RWPE1 (cell line): ENCODE measurements at places on chromosomes 13 and 19.

DNA sequence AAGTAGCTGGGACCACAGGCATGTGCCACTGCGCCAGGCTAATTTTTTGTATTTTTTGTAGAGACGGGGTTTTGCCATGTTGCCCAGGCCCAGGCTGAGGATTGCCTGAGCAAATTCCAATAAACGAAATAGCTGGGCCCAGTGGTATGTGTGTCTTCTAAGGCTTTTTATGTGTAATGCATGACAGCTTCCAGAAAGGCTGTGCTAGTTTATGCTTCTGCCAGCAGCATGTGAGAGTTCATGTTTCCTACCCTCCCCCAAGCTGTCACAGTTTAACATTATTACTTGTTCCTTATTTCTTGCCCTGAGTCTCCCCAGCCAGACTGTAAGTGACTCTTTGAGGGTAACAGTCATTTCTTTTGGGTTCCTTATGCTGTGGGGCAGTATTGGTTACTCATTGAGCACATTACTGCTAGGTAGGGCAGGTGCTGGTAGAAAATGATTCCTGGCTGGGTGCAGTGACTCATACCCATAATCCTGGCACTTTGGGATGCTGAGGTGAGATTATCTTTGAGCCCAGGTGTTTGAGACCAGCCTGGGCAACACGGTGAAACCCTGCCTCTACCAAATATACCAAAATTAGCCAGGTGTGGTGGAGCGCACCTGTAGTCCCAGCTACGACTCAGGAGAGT lies 13.6 kb downstream of the GPATCH1 start:
- DNase-seq: peak; percentile 28

DNA sequence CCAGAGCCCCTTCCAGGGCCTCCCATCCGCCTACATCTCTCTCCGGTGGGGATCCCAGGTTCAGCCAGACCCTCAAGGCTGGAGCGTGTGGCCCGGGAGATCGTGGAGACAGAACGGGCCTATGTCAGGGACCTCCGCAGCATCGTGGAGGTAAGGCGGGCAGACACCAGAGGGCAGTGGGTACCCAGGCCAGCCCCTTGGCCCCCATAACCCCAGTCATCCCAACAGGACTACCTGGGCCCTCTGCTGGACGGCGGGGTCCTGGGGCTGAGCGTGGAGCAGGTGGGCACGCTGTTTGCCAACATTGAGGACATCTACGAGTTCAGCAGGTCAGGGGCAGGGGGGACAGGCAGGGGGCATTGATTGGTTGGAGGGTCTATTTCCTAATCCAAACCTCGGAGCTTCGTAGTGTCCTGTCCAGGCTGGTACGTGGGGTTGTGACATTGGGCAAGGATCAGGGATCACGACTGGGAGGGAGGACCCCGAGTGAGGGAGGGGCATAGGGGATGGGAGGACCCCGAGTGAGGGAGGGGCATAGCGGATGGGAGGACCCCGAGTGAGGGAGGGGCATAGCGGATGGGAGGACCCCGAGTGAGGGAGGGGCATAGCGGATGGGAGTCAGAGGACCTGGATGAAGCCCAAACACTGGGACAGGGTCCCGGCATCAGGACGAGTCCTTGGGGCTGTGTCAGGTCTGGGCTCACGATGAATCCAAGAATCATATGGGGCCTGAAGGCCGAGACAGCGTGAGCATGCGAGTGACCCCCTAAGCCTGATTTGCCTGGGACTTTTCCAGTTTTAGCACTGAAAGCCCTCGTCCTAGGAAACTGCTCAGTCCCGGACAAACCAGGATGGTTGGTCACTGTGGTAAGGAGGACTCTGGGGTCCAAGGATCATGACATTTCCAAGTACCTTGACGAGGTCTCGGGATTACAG lies 2.9 kb downstream of the PLEKHG2 start:
- no peak for DNase-seq

GRCh38 chr13:53778937-53779336 lies 750.3 kb downstream of the OLFM4 start:
- no peak for DNase-seq

GRCh38 chr19:56933014-56933705 lies 92.6 kb upstream of the PEG3 start:
- DNase-seq: no peak

- DNase-seq: no peak
Measured at GRCh38 chr19:10920781-10921180, 7.7 kb downstream of the YIPF2 start.

- no peak for DNase-seq
Measured at GRCh38 chr19:29539670-29540069, 13.9 kb downstream of the VSTM2B start.

- no peak for DNase-seq
Measured at GRCh38 chr13:50697746-50698539, 145.5 kb downstream of the DLEU7 start.

DNA sequence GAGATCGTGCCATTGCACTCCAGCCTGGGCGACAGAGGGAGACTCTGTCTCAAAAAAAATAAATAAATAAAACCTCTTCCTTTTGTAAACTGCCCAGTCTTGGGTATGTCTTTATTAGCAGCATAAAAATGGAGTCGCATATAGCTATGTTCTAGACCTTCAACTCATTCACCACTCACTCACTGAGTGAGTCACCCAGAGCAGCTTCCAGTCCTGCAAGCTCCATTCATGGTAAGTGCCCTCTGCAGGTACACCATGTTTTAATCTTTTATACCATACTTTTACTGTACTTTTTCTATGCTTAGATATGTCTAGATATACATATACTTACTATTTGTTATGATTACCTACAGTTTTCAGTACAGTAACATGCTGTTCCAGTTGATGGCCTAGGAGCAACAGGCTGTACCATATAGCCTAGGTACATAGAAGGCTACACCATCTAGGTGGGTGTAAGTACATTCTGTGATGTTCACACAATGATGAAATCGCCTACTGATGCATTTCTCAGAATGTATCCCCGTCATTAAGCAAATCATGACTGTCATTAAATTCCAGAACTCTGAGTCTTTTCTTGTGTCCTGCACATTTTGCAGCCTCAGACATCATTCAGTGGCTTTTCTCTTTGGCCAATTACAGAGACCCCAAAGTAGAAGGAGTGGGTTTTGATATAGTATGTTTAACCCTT lies 13.7 kb upstream of the FARP1 start:
- DNase-seq: no peak

DNA sequence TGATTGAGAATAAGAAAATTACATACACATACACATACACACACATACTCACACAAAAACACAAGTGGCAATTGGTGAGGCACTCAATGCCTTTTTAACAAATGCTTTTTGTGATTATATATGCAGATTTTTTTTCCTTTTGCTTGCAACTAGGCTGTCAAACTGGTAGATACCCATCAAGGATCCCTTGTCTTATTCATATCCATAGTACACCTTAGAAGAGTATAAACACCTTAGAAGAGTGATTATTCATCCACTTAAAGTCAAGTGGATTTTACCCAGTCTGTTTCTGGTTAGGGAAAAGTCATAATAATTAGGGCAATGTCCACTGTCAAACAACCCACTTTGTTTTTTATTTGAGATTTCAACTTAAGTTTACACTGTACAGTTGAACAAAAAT lies 1773.4 kb upstream of the MIR17HG start:
- no peak for DNase-seq

- DNase-seq: no peak
Measured at GRCh38 chr13:20121159-20121525, 39.7 kb downstream of the GJA3 start.

- no peak for DNase-seq
Measured at GRCh38 chr13:33514362-33514761, 228.8 kb upstream of the STARD13 start.

DNA sequence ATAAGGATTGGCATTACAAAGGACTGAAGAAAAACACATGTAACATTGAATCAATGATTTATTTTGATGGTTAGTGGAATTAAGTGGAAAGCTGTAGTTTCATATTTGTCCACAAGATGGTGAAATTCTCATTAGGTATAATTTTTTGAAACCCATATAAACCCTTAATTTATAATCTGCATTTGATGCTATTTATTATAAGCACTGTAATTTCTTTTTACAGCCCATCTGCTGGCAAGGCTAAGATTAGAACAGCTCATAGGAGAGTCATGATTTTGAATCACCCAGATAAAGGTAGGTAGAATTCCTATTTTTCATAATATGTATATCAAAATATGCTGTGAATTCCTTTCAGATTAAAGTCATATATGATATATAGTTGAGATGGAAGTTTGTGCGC lies 62.2 kb downstream of the DNAJC15 start:
- peak; percentile 20 for DNase-seq

GRCh38 chr19:54921082-54921481 lies 15.1 kb downstream of the NCR1 start:
- DNase-seq: no peak

DNA sequence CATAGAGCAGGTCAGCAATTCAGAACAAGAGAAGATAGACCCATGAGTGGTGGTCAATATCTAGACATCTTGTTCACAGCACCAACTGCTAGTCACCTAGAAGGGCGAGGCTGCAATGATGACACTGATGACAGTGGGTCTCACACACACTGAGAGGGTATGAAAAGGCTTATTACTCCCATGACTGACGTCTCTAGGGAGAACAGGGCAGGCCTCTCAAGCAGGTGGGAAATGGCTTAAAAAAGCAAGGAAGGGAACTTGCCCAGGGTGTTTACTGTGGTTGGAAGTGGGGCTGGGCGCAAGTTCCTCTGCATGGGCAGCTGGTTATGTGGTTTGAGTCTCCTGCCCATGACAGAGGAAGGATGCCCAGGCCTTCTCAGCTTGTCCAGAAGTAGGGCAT lies 33.8 kb downstream of the ZNF44 start:
- DNase-seq: no peak

DNA sequence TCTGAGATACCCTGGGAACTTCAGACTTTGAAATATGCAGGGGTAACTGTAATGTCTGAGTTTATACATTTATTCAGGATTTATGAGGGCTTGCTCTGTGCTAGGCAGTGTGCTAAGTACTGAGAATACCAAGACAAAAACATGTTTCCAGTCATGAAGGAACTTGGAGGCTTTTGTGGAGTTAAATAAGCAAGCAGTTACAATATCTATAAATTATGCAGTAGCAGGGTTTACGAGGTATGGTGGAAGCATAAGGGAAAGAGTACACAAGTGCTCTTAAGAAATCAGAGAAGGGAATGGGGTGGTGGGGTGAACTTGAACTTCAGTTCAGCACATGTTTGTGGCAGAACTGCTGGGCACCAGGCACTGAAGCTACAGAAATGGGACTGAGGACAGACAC lies 28.0 kb downstream of the MAB21L1 start:
- DNase-seq: no peak

- no peak for DNase-seq
Measured at GRCh38 chr13:80782441-80782840, 441.5 kb upstream of the SPRY2 start.

GRCh38 chr13:100984085-100984705 lies 309.6 kb upstream of the TMTC4 start:
- no peak for DNase-seq

DNA sequence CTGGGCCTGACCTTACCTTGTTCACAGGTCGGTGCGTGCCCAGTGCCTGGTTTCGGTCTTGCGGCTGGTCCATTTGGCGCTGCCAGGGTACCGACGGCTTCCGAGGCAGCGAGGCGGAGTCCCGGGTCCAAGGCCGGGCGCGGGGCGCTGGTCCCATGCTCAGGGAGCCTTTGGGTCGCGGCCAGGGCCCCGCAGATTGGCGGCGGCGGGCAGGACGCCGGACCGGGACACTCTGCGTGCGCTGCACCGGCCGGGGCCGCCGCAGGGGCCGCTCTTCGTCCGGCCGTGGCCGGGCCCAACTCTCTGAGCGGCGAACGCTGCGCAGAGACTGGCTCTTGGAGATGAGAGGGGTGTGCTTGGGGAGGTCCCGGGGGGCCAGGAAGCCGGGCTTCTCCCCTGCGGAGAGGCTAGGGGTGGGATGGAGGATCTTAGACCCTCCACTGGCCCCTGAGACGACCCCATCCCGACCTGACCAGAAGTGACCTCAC lies 3.4 kb upstream of the WIZ start:
- no peak for DNase-seq

DNA sequence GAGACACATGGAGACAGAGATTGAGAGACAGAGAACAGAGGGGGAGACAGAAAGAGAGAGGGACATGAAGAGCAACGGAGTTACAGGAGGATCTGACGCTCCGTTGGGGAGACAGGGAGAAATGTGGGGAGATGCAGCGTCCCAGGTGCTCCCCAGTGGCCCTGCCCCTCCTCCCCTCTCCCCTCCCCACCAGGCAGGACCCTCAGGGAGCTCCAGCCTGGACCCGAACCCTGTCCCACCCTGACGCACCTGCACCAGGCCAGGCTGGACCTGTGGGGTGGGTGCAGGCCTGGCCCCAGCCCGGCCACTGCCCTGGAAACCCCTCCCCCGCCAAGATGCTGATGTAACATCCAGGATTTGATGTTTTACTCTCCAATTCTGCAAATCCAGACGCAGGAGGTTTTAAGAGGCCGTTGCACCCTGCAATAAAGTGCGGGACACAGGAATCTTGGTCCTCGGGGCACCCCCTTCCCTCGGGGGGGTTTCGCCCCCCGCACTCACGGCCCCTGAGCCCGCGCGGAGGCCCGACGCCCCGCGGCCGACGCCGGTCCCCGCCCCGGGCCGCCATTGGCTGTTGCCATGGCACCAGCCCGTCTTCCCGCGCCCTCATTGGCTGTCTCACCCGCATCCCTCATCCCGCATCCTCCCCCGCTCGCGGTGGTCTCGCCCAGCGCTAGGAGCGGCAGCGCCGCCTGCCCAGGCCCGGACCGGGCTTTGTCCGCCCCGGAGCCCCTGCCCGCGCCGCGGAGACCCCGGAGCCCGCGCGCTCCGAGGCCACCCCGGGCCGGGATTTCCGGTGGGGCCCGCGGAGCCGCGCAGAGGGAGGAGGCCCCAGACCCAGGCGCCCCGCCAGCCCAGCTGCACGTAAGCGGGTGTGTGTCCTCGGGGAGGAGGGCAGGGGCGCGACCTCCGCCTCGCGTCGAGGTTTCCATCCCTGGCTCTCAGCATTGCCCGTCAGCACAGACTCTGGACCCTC lies at the start of gene APC2:
APC2 (plus strand) TSS at position 655 of the 976 bp plus-strand sequence. CDS start 2,881 bp downstream, outside the sequence.
- peak; percentile 66 for DNase-seq

- peak; percentile 30 for DNase-seq
Measured at GRCh38 chr19:34336781-34337271, 28.2 kb upstream of the GPI start.

GRCh38 chr13:29743201-29743786 lies 107.1 kb downstream of the UBL3 start:
- no peak for DNase-seq

- DNase-seq: peak; percentile 51
Measured at GRCh38 chr13:27617881-27618321, 2.4 kb downstream of the LNX2 start.

GRCh38 chr13:20519875-20520274 lies 5.8 kb downstream of the CRYL1 start:
- no peak for DNase-seq

DNA sequence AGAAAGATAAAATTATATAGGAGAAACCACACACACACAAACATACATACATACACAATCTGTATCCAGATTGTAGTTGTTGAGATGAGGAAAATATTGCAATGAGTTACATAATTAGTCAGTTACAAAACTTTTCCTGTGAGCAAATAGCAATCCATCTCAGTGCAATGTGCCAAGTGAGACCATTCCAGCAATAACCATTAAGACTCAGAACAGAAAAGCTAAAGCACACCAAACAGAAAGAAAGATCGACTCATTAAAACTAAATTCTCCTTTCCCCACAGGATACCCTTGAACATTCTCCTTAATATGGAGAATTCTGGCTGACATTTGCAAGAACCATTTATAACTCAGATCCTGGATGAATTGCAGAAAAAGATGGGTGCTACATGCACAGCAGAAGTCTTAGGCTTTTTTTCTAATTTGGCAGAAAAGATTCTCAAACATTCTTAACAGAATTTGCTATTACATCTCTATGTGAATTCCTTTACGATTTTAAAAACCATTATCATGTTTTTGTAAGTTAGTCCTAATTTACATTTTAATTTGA lies 1341.2 kb upstream of the SPRY2 start:
- DNase-seq: no peak

GRCh38 chr19:34549833-34550232 lies 68.3 kb downstream of the WTIP start:
- DNase-seq: no peak
